Stimulated activated CD4-positive, alpha-beta T cell treated with anti-CD3 and anti-CD28 coated beads, Interleukin-12 subunit alpha, Interleukin-12 subunit beta, amount 100 ng/mL, for 24 hours (primary cell): ENCODE measurements at places on chromosomes 12 and 14.

DNA sequence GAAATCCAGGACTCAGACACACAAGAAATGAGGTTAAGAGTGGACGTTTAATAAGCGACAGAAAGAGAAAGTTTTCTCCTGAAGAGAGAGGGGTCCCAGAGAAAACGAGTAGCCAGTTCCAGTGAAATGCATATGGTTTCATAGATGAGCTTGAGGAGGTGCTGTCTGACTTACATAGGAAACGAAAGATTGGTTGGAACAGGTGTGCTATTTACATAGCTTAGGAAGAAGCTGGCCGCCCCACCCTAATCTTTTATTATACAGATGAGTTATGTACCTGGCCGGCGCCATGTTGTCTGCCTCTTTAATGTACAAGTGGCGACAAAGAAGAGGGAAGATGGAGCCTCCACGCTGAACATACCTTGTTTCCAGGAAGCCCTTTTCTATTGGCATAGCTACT, 223.0 kb downstream of the SLC6A15 start:
- DNase-seq, result no peak

DNA sequence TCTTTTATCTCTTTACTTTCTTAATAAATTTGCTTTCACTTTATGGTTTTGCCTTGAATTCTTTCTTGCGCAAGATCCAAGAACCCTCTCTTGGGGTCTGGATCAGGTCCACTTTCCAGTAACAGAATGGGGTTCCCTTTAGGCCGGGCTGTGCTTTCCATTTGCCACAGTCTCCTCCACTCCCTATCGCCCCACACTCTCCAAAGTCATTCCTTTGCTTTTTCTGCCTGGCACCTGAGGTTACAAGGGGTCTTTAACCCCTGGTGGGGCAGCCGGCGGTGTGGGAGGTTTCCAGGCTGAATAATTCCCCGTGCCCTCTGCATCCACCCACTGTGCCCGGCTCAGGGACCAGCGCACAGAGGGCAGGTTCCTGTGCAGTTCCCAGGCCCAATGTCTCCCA, 42.9 kb upstream of the LHX5 start:
- no peak for DNase-seq

DNA sequence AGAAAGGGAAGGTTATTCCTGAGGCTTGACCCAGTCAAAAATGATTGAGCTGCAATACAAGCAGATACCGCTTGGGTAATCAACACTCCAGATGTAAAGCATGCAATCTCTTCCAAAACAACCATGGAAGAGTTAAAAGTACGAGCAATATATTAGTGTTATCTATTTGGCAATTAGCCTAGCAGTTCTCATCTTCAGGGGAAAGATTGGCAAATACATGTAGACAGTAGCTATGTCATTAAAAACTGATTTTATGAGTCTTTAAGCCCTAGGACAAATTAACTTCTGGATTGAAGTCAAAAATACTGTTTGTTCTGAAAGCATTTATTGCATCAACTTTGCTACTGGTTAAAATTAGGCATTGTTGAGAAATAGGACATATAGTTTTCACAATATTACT, 9.3 kb upstream of the GYS2 start:
- DNase-seq, result no peak

GRCh38 chr12:48899651-48900050, 25.6 kb downstream of the FKBP11 start:
- DNase-seq, result no peak

- no peak for DNase-seq
Measured at GRCh38 chr12:23204933-23205778, 580.2 kb downstream of the ETNK1 start.

DNA sequence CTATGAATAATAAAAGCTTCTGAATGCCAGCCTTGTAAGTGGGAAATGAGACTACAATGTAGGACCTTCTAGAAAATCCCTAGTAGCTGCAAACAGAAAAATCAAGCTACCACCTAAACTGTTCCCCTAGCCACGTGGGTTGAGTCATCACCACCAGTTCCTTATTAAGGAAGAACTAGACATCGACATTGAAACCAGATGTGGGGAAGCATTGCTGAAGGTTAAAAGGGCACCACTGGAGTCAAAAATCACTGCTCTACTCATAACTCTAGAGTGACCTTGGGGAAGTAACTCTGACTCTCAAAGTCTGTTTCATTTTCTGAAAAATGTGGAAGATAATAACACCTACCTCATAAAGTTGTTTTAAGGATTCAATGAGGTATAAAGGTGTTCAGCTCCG, 9.4 kb upstream of the CNIH1 start:
- DNase-seq, result no peak

- DNase-seq, result no peak
Measured at GRCh38 chr14:36757734-36758601, 96.3 kb downstream of the PAX9 start.

DNA sequence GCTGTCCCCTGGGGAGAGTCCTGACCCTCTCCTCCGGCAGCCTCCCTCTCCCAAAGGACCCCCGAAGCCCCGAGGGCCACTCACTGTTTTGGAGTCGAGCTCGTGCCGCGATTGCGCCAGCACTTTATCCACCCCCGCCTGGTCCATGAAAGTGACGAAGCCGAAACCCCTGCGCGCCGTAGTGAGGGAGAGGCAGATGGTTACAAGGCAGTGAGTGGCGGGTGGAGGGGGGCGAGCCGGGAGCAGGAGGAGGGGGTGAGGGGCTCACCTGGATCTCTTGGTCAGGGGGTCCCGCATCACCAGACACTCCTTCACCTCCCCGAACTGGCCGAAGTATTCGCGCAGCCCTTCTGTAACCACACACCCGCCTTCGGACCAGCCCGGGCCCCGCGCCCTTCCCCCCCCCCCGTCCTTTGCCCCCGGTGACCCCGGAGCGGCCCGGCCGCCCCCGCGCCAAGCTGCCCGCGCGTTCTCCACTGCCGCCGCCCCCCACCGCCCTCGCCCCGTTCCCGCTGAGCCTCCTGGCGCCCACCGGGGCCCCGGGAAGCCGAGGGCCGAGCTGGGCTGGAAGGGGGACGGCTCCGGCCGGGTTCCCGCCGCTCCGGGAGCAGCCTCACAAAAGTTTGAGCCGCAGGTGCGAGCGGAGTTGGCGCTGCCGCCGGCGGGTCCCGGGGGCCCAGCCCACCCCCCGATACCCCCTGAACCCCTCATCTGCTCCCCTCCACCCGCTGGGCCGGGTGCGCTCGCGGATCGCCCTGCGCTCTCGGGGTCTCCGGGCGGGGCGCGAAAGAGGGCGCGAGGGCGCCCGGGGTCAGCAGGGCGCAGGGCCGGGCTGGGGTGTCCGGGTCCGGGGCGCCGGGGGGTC, 808 bp downstream of the MSI1 start:
- peak; percentile 22 for DNase-seq

DNA sequence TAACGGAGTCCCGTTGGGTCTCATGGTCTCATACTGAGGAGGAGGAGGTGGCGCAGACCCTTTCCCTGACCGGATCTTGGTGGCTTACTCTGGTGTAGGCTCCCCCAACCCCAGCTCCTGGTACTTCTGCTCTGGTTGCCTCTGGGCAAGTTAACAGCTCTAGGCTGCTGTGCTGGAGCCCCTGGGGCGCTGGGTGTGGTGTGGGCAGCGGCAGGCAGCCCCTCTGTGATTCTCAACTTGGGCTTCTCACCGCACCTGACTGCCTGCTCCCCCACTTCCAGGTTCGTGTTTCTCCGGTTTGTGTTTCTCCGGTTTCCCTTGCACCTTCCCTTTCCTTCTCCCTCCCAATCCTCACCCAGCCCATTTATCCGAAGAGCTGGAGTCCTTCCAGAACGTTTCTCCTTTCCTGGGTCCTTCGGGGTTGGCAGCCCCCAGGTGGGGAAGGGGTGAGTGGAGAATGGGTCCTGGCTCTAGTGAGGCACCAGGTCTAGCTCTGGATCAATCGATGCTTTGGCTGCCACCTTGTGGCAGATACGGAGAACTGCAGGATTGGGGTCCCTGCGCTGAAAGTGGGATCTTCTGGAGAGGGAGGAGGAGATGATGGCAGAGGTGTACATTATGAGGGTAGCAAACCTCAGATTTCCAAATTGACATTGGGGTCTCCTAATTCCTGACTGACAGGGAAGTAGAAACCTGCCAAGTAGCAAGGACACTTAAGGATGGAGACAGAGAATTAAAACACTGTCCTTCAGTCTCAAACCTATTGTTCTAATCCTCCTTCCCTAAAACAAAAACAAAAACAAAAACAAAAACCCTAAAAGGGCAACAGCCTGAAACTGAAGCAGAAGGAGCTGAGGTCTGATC, 8.3 kb downstream of the CISTR start:
- DNase-seq, result peak; percentile 46

- DNase-seq, result no peak
Measured at GRCh38 chr14:91241863-91242262, 2.6 kb downstream of the GPR68 start.

- DNase-seq, result no peak
Measured at GRCh38 chr12:19012965-19013364, 116.6 kb upstream of the PLEKHA5 start.

DNA sequence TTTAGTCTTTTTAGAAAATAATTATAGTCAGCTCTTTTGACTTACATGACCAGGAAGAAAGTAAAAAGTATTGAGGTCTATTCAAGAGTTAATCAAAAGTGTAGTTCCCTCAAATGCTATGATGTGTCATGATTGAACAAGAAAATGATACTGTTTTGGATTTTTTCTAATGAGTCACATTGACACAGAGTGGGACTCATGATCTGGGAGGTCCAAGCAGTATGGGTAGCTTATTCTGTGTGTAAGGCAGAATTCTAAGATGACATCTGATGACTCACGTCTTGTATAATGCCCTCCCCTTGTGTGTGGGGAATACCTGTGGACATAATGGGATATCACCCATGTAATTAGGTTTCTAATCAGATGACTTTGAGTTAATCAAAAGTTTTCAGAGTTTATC, 178.1 kb upstream of the DDHD1 start:
- no peak for DNase-seq

- no peak for DNase-seq
Measured at GRCh38 chr14:104794099-104794498, 1.4 kb downstream of the AKT1 start.

GRCh38 chr12:118704527-118705241, 276.7 kb upstream of the SRRM4 start:
- DNase-seq, result no peak

DNA sequence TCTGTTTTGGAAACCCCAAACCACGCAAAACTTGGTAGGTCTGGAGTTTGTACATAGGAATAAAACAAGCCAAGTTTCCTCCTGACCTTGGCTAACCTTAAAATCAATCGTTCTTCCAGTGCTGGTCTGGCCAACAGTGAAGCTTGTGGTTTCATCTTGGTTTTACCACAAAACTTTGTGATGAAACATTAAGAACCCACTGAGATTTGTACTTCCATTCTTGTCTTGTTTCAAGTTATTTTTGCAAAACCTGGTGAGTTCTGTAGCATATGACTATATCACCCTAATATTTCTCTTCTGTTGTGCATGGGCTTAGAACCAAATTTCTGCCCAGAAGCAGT, 26.4 kb downstream of the SIX1 start:
- DNase-seq, result no peak

DNA sequence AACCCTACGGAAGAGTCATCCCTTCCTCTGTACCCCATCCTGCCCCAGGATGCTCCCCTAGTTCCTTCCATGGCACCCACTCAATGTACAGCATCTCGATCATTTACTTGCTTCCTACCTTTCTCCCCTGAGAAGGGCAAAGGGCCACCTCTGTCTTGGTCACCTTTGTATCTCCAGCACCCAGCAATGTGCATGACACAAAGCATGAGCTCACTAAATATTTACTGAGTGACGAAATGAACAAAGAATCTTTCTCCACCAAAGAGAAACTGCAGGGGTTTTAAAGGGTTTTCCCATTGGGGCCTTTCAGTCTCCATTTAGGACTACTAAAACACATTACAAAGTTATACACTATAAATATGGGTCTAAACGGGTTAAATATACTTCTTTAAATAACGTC, 30.6 kb downstream of the ATG14 start:
- DNase-seq, result no peak

DNA sequence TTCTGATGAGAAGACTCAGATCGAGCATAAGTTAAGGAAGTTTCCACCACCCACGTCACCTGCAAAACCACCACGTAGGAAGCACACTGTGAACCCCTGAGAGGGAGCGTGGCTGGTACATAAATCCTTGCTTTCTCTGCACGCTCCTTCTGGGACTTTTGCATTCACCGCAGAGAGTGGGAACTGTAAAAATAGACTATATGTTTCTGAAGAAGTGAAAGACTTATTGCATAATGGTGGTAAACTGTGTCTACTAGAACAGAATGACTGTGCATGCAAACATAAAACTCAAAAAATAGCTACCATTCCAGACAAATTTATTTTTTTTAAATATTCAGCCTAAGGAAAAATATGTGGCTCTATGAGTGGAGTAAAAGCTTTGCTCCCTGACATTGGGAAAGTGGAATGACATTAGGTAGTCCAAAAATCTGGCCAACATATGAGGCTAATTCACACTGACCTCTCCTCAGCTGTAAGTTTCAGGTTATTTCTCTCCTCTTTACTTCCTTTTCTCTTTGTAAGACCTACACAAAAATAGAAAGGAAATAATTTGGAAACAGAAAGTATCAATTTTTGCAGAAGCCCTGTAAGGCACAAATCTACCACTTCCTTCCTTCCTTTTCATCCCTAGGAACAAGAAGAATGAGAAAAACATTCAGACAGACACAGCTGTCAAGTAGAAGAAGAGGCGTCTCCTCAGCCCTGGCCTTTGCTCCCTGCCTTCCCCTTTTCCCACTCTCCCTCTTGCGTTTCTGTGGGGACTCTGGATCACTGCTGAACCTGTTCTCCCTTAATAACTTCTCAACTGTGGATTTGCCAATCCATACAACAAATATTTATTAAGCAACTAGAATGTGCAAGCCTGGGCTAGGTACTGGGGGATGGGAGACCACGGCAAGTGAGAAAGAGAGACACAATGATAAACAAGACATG, 264.3 kb upstream of the FOXN3 start:
- peak; percentile 69 for DNase-seq

GRCh38 chr12:82554529-82554928, 132.2 kb upstream of the TMTC2 start:
- no peak for DNase-seq

DNA sequence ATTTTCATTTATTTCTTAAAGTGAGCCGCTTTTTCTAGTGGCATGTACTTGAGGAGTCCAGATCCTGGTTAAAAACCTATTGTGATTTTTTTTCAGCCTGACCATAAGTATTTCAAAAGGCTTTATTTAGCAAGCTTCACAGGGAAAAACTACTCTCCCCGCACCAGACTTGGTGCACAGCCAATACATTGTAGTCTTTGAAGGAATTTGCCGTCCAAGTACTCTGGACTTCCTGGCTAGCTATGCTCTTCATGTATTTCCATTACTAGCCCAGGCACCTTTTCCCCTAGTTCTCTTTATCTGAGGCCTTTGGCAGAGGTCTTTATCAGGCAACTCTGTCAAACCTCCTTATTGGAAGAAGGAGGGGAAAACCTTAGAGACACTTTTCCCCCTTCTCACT, 234.7 kb downstream of the CCDC91 start:
- no peak for DNase-seq

GRCh38 chr12:79659961-79660431, 30.8 kb downstream of the PAWR start:
- DNase-seq, result no peak

- DNase-seq, result no peak
Measured at GRCh38 chr12:3698218-3698974, 54.5 kb downstream of the CRACR2A start.

DNA sequence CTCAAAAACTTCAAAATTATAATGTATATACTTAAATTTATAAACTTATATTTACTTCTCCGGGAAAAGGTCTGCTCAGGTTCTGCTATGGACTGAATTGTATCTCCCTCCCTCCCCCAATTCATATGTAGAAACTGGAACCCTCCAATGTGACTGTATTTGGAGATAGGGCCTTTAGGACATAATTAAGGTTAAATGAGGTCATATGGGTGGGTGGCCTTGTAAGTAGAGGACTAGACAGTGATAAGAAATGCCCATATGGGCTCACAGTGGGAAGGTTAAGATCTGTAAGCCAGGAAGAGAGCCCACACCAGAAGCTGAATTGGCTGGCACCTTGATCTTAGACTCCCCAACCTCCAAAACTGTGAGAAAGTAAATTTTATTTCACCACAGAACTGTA, 84.5 kb downstream of the TAOK3 start:
- no peak for DNase-seq
